ENCODE measurements at places on chromosomes 1 and 21.

DNA sequence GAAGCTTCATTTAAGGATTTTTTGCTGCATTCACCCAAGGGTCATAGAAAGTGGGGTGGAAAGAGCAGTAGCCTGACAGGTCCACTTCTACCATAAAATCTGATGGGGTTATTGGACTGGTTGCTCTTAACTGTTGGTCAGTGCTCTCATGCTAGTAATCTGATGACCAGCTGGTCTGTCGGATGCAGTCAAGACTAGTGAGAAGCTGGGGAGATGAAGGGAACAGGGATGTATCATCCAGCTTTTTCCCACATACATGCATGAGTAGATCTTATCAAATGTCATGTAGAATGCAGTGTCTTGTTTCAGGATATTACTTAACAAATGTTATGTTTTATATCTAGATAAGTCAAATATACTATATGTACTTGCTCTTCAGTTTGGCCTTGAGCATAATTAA lies 11.1 kb downstream of the ATP1B1 start:
- no peak for DNase-seq

- no peak for DNase-seq
Measured at GRCh38 chr1:5370311-5370710, 621.9 kb downstream of the NPHP4 start.

DNA sequence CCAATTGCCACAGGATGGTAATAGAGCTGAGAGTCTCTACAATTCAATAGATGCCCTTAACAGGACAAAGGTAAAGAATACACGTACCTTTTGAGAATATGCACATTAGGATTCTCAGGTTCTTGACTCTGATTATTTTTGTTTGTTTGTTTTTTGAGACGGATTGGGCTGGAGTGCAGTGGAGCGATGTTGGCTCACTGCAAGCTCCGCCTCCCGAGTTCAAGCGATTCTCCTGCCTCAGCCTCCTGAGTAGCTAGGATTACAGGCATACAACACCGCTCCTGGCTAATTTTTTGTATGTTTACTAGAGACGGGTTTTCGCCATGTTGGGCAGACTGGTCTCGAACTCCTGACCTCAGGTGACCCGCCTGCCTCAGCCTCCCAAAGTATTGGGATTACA lies 48.4 kb downstream of the TIAM1 start:
- no peak for DNase-seq

GRCh38 chr1:96524100-96524499 lies 197.5 kb upstream of the PTBP2 start:
- DNase-seq, result no peak

DNA sequence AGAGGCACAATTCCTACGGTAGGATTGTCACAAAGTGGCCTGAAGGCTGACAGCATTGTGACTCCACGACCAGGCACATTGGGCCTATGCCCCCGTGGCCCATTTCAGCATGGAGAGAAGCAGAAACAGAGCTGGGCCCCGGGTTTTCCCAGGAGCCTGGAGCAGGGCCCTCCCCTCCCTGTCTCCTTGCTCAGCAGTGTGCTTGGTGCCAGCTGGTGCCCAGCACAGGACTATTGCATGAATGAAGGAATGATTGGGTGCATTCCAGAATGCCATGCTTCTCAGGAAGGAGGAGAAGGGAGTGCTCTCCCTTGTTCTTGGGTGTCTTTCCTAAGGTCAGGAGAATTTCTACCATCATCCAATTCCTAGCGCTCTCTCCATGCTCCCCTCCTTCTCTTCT lies 33.7 kb downstream of the IER5 start:
- DNase-seq, result no peak

DNA sequence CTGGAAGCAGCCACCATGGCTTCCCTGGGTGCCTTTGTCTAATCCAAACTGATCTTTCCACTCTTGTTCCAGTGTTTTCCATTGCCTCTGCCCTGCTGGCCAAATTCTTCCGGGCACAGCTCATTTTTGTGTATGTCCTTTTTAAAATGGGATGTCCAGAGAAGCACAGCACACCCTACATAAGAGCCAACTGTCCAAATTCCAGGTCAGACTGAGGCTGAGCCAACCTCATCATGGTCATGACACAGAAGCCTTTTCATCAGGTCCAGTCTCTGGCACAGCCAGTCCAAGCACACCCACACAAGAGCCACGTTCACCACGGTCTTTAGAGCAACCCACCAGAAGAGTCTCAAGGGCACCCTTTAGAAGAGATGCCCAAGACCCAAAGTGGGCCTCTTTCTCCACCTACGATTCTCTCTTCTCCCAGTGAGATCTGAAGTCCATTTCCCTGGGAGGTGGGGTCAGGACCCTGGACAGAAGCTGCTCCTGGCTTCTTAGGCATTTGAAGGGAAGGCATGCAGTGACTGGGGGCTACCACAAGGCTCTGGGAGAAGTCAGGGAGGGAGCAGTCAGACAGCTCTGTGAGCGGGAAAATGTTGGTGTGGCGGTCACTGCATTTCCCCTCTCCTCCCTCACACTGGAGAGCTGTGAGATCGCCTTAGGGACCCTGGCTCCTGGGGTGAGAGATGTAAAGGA lies 53.2 kb downstream of the SYT2 start:
- no peak for DNase-seq

- no peak for DNase-seq
Measured at GRCh38 chr1:1782399-1783221, 4.3 kb upstream of the NADK start.

DNA sequence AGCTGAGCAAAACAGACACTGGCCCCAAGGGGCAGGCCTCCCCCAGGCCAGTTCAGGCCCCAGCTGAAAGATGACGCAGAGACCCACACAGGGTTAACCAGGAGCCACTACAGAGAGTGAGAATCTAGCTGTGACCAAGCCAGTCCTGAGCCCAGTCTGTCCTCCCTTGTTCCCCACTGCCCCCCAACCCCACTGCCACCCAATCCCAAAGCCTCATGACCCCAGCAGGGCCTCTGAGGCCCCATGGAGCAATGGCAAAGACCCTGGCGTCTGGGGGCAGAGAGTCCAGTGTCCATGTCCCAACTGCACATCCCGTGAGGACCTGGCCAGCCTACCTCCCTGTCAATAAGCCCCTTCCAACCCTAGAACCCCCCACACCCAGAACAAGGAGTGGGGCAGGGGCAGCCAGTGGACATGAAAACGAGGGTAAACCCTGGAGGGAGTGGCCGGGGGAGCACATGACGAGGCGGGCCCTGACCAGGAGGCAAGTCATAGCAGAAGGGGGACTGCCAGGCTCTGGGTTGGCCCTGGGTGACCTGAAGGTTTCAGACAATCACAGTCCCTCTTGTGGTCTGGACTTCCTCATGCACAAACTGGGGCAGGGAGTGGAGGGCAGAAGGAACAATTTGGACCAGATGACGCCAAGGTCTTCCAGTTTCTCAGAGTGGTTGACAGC lies 100.5 kb downstream of the GLIS1 start:
- no peak for DNase-seq

DNA sequence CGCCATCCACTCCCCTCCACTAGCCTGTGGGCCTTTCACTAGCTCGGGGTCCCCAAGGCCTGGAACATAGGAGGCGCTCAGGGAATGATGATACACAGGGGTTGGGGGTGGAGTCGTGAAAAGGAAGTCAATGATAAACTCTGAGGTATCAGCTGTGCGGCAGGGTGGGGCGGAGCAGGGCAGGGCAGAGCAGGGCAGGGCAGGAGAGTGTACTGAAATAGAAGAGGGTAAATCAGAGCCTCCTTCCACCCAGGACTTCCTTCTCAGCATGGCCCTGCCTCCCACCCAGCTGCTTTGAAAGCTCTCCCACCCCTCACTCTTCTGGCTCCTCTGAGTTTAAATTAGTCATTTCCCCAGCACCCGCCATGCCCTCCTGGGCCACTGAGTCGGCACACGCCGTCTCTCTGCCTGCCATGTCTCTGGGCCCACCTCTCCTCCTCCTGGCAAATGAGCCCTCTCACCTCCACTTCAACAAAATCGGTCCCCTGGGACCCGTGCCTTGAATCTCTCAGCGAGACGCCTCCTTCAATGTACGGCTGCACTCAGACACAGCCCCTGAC lies 16.9 kb downstream of the CAPZB start:
- no peak for DNase-seq

GRCh38 chr1:59697150-59697800 lies 117.5 kb upstream of the HOOK1 start:
- DNase-seq, result no peak

GRCh38 chr21:45100866-45101265 lies 26.5 kb downstream of the ADARB1 start:
- no peak for DNase-seq

DNA sequence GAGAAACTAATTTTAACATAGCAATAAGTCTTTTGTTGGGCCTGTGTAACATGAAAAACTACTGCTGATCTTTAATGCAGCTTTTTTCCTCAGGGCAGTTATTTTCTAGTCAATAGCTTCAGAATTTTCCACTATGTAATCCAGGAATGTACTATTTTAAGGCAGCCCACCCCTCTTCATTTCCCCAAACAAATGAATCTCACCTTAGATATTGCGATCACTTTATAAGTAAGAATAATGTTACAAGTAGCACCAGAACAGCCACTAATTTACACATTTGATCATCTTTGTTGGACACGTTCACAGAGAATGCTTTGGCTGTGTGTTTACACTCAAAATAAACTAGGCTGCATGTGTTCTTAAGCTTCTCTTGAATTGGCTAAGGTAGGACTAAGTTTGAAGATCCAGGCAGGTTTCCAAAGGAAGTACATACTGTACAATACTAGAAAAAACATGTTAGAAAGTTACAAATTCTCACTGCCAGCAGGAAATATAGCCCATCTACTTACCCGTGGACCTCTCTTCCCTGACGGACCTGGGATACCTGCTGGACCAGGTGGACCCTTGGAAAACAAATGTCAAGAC lies 41.7 kb downstream of the COL24A1 start:
- DNase-seq, result no peak

- no peak for DNase-seq
Measured at GRCh38 chr1:196774175-196774574, 465 bp upstream of the CFHR3 start.

GRCh38 chr1:171420810-171421209 lies 64.5 kb upstream of the PRRC2C start:
- DNase-seq, result no peak

GRCh38 chr21:38898422-38899096 lies 92.8 kb downstream of the ETS2 start:
- no peak for DNase-seq

DNA sequence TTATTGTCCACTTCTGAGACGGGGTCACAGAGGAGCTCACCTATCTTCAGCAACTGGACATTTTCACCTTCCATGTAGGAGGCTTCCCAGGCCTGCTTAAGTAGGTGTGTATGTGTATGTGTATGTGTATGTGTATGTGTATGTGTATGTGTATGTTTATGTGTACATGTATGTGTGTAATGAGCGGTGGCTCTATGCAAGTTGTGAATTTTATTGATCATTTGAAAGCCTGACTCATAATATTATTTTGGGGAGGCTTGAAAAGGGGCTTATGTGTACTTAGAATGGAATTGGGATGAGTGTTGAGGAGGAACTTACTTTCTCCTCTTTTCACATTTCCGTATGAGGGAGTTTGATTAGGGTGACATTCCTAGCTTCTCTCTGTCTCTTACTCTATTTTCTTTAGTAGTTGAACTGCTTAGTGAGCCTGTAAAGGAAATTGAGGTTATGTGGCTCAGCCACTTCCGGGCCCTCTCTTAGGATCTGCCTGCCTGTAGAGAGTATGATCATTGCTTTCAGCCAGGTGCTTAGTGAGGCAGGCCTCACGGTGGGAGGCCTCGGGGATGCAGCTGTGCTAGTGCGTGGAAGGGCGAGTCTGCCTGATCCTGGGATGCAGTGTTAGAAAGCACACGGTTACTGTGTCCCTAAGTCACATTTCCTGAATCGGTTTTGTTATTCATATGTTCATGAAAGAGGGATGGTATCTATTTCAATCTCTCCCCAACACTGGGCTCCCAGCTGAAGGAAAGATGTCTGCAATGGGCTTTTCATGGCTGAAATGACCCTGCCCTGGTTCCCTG lies 61.0 kb downstream of the IER5 start:
- DNase-seq, result no peak

GRCh38 chr1:97989094-97989680 lies 68.4 kb upstream of the DPYD start:
- DNase-seq, result no peak

DNA sequence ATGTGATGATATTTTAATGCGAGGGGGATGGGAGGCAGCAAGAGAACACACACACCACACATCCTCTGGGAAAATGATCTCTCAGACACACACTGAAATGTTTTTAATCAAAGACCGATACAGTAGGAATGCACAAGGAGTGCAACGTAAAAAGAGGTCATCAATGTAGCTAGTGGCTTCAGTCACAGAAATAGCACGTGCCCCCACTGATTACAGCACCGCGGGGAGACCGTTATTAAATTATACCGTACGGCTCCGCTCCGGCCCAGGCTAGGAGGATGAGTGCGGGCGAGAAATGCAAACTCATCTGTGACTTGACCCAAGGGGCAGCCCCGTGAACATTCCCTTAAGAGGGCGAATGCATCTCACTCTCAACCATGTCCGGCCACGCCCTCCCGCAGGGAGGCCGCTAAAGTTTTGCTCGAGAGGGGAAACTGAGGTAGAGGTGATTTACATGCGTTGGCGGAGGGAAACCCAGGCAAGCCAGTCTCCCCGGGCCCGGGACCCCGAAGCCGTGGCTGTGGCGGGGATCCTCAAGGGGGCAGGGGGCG lies 552 bp downstream of the UBR4 start:
- no peak for DNase-seq

Measured in AG04449 (cell line).